IPS DF 6.9 (cell line): ENCODE measurements at places on chromosomes 13 and 19.

GRCh38 chr13:80361883-80362327 is 21.0 kb upstream of the SPRY2 start:
- DNase-seq = no peak

- DNase-seq = no peak
Observed at GRCh38 chr19:1018932-1019615, 1.8 kb downstream of the TMEM259 start.

- DNase-seq = no peak
Observed at GRCh38 chr13:112790735-112791641, 101.2 kb downstream of the ATP11A start.

DNA sequence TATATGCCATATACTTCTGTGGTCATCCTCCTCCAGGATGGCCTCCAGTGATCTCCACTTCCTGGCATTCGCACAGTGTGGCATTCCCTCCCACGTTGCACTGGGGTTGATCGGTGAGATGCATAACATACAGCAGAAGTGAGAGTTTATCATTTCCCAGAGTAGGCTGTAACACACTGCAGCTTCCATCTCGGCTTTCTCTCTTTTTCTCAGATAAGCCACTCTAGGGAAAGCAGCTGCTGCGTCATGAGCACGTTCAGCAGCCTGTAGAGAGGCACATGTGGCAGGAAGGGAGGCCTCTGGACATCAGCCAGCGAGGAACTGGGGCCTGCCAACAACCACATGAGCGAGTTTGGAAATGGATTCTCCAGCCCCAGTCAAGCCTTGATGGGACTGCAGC is 807.1 kb downstream of the DIAPH3 start:
- no peak for DNase-seq

GRCh38 chr19:3954107-3954506 is 16.8 kb downstream of the DAPK3 start:
- DNase-seq = no peak

GRCh38 chr19:3080286-3080685 is 13.9 kb upstream of the GNA11 start:
- DNase-seq = no peak

DNA sequence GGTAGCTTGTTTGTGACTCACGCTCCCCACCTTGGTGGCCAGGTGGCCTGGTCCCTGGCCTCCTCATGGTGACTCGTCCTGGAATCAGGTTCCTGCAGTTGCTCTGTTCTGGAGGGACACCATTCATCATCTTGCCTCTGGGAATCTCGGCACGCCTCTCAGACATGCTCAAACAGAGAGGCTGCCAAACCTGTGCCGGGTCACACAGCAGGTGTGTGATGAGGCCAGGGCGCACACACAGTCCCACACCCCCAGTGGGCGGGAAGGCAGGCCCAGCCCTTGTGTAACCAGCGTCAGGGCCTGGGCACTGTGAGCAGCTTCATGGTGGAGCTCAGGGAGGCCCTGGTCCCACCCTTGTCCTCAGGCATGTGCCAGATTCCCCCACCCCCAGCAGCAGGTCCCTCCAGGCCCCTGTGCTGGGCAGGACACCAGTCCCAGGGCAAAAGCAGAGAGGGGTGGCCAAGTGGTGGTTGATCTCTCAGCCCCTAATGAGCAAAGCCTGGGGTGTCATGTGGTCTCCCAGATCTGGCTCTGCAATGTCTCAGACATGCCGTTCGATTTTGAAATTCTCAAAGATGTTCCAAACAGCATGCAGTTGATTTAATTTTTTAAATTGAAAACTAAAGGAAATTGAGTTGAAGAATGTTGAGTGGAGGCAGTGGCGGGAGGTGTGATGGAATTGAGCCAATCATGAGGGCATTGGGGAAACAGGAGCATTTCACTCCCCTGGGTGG is 12.1 kb downstream of the CEBPA start:
- no peak for DNase-seq

DNA sequence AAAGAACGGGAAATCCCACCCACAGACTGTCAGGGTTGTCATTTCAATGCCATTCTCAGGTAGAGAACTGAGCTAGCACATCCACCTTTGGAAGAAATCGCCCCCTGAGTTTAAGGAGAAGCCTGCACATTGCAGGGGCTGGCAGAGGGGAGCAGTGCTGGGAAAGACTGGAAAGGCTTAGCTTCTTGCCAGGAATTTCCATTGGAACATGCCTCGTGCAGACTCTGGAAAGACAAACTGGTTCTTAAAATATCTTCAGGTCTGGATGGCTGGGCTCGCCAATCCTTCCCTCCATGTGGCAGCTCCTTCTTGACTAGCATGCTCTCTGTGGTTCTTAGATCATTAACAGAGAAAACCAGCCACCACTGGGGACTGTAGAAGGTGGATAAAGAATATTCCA is 414.1 kb downstream of the TSHZ3 start:
- no peak for DNase-seq

GRCh38 chr13:36475468-36475867 is 43.2 kb downstream of the CCNA1 start:
- no peak for DNase-seq

DNA sequence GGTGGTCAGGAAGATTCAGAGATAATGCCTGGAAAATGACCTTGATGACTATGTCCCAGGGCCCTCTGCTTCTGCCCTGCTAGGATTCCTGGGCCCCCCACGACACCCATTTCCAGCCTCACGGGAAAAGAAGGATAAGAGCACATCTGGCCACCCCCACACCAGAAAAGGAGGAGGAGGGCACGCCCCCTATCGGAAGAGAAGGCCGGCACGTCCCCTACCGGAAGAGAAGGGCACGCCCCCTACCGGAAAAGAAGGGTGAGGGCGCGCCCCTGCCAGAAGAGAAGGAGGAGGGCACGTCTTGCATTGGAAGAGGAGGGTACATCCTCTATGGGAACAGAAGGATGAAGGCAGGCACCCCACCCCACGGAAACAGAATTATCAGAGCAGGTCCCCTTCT is 84.3 kb downstream of the IER2 start:
- no peak for DNase-seq

GRCh38 chr13:94674609-94675348 is 37.6 kb downstream of the SOX21 start:
- DNase-seq = peak; percentile 58

- no peak for DNase-seq
Observed at GRCh38 chr13:77416666-77417212, 89.8 kb upstream of the MYCBP2 start.

DNA sequence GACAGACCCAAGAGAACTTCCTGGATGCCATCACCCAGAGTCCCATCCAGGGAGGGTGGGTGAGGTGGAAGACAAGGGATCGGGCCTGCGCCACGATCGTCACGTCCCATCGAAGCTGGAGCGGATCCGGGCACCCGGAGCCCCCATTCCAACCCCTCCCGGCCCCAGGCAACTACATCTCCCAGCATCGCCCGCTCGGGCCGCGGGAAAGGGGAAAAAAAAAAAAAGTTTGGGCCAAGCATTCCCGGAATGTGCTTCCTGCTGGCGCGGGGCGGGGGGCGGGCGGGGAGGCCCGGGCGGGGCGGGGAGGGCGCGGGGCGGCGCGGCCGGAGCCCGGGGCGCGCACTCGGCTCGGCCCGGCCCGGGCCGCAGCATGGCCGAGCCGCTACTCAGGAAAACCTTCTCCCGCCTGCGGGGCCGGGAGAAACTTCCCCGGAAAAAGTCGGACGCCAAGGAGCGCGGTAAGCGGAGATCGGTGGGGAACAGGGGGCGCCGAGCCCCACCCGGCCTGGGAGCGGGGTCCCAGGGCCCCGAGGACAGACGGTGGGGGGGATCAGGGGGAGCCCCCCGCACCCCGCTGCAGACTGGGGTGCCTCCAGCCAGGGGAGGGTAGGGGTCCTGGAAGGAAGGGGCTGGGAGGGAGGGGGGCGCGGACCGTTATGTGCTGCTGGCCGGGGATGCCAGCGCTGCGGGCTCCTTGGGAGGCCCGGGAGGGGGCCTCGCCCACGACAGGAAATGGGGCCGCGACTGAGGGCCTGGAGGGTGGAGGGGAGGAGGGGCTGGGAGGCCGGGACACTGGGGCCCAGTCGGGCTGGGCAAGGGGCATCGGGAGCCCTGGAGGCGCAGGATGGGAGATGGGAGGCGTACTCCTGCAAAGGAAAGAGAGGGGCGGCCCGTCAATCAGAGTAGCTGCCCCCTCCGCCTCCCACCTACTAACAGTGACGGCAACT is at the start of gene SYDE1:
Gene SYDE1 (plus strand): TSS at position 341 of the 950 bp plus-strand sequence. CDS start 33 bp downstream, at position 374.
- DNase-seq = no peak

- DNase-seq = no peak
Observed at GRCh38 chr13:50910485-50910805, 854 bp downstream of the RNASEH2B start.

GRCh38 chr13:77717508-77717907 is 20.0 kb downstream of the SLAIN1 start:
- no peak for DNase-seq

GRCh38 chr19:12603714-12604113 is 6.9 kb downstream of the ZNF490 start:
- DNase-seq = no peak

DNA sequence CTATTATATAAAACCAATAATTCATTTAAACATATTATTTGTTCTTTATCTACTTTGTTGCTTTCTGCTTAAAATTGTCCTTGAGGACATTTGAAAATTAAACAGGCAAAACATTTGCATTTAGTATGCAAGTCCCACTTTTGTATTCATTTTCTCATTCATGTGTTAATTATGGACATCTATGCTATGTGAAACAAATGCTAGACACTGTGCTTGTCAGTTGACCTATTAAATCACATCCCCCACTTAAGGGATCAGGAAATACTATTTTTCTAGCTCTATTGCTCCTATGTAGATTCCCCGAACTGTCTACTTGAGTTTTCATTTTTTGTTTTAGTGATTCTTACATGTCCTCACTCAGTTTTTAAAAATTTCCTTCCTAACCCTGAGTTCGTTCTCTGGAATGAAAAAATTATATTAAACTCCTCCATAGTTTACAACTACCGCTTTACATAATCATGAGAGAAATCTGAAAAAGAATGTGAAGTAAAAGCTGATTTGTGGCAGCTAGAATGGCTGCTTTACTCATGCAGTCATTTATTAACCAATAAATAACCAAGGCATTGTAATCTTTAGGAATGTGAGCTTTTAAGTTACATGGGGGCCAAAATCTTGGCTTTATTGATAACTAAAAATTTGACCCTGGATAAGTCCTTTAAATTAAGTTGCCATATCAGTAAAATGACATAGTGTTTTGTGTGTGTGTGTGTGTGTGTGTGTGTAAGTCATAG is 188.5 kb downstream of the LIG4 start:
- no peak for DNase-seq
